ENCODE measurements at places on chromosomes 4 and X.
A peak's percentile ranks its signal among the peaks of the same experiment; 100 is the strongest.

DNA sequence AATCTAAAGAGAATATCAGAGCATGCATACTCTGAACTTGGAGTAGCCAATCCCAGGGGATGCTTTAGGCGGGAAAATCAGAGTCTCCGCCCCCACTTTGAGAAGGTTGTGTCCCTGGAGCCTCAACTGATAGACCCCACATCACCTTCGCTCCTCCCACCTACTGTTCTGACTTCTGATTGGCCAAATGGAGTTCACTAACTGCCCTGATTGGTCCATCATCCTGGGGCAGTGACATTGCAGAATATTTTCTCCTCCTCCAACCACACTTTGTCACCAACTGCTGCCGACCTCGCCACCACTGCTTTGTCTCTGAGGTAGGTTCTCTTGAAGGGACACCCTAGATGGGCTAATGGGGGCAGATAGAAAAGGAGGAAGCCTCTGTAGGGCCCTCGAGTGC, 22.7 kb upstream of the SPACA5B start:
- DNase-seq, result no peak

DNA sequence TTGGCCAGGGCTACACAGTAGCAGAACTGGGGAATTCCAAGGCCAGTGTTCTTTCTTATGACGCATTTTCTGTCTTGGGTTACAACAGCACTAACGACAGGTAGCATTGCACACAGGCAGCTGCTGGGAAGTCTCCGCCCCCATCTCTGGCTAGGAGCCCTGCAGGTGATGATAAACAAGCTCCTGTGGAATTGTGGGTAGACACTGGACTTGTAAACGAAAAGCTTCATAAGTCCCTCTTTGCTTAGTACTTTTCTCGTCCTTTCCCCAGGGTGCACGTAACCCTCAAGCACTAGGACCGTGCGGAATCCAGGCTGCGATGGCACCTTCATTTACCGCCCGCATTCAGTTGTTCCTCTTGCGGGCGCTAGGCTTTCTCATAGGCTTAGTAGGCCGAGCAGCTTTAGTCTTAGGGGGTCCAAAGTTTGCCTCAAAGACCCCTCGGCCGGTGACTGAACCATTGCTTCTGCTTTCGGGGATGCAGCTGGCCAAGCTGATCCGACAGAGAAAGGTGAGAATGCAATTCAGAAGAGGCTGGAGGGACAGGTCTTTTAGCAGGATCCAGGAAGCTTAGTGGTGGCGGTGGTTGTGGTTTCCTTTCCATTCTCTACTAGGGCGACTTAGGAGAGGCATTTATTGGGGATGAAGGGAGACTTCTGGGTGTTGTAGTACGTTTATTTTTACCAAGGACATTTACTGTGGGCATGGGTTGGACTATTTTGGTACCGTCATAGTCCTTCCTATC, at the start of gene FAAH2:
FAAH2 (plus strand) TSS at position 200 of the 745 bp plus-strand sequence; CDS start at position 320, 120 bp downstream.
- peak; percentile 19 for DNase-seq

GRCh38 chr4:46909078-46909477, at the start of gene COX7B2:
Gene COX7B2 (minus strand): TSS chr4:46909245. CDS start chr4:46735192, 174,053 bp downstream.
- no peak for DNase-seq

GRCh38 chrX:104488811-104489210, 77.2 kb upstream of the IL1RAPL2 start:
- DNase-seq, result no peak

DNA sequence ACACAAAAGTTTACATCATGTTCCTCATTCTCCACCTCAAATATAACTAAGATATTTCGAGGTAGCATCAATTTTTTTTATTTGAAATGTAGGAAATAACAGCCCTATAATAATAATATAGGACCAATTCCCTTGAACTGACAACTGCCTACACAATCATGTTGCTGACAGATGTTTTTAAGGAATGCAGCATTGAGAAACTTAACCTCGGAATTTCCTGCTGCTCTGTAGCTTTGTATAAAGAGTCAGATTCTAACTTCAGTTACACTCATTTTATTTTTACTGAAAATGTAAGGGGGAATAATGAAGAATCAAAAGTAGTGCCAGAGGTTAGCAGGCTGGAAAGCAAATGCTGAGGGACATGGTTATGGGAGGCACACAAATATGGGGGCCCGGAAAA, 235.8 kb downstream of the RBMX2 start:
- no peak for DNase-seq

DNA sequence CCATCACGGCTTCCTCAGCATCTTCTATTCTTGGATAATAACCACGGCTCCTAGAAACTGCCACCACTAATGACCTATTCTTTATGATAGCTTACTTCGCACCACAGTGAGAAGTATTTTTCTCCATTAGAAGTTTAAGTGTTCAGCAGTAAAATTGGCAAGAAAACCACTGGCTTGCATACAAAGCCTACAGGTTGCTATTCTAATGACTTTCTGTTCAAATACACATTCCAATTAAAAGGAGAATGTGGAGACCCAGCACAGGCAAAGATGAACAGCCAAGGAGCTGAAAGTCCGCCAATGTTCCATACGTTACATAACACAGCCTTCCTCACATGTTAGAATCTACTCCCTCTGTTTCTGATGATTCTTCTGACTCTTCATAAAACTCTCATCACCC, 875.0 kb upstream of the PRKX start:
- DNase-seq, result no peak

DNA sequence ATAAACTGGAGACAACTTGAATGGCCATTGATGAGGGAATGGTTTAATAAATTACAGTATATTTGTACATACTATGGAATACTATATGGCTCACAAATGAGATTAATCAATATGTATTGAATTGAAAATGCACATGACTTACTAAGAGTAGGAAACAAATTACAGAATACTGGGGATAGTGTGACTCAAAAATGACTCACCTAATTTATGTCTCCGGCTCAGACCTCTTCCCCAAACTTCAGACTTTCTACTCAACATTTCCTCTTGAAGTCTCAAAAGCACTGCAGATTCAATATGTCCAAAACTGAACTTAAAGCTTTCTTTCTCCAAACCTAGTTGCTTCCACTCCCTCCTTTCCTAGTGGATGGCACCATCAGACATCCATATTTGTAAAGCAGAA, 28.8 kb upstream of the GRIA3 start:
- DNase-seq, result no peak

DNA sequence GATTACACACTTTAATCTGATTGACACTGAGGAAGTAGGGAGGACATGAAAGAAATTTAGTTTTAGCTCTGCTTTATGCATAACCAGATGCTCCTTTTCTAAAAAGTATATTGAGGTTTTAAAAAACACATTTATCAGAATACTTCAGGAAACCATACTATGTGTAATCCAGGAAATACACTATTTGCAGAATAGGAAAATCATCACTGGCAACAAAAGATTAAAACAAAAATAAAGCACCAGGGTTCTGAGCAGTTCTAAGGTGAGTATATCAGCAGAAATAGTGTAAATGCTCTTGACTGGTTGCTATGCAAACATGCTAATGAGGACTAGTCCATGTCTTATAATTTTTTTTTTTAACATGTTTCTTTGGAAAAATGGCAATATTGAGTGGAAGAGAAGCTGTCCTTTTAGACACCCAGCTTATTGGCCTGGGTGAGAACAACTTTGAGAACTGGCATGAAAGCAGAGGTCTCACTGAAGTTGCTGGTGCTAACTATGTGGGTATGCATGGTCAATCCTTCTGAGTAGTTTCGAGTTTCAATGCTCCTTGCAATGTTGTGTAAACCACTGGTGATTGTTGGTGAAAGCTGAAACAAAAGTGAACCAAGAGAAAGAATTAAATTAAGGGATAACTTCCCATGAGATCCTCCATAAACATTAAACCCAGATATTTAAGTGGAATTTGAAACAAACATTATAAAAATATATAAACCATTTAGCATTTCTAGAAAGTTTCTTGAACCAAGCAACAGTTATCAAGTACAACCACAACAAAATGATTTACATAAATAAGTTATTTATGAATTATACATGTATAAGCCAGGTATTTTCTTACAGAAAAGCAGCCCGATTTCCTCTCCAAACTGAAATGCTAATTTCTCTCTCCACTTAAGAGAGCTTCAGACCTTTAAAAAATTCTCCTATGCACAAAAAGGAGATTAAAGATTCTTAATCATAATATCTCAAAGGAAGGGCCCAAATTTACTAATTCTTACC, 20.4 kb upstream of the SCD5 start:
- no peak for DNase-seq

- DNase-seq, result no peak
Measured at GRCh38 chr4:636628-637159, 11.3 kb downstream of the PDE6B start.

GRCh38 chrX:130139474-130140201, 26.0 kb downstream of the AIFM1 start:
- DNase-seq, result no peak

GRCh38 chr4:56434599-56435139, 746 bp downstream of the PPAT start:
- peak; percentile 40 for DNase-seq

GRCh38 chr4:10639100-10639499, 45.5 kb downstream of the CLNK start:
- DNase-seq, result no peak

DNA sequence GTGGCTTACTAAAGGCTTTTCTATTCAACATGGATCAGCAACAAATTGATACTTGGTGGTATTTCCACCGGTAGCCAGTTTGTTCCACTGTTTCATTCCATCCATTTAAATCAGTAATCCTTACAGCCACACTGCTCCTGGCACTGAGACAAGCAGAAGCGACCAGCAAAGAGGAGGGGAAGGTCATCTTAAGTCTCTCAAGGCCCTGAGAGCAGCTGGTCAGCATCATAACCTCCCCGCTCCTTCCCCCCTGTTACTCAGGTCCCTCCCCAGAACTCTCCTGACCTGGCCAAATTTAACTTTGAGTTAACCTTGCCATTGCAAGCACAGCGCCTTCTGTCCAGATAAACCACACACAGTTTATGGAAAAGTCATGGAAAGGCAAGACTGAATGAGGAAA, 331.3 kb upstream of the KLF3 start:
- DNase-seq, result no peak

- DNase-seq, result no peak
Measured at GRCh38 chrX:153878969-153879653, 6.9 kb downstream of the L1CAM start.

DNA sequence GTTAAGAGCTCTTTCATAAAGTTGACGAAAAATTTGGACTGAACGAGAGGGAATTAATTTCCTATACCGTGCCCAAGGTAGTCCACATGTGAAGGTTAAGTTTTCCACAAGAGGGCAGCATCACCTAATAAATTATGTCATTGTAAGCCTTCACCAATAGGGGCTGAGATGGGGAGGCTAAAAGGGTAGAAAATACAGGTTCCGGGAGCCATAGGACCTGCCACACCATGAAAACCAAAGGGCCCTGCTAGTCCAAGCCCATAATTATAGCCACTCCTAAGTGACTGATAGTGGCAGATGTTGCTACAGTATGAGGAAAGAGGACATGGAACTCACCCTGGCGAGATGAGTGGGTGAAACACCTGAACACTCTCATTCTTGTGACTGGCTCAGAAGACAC, 122.2 kb downstream of the SHROOM4 start:
- peak; percentile 21 for DNase-seq

GRCh38 chr4:176479767-176480166, 160.0 kb downstream of the SPCS3 start:
- no peak for DNase-seq

DNA sequence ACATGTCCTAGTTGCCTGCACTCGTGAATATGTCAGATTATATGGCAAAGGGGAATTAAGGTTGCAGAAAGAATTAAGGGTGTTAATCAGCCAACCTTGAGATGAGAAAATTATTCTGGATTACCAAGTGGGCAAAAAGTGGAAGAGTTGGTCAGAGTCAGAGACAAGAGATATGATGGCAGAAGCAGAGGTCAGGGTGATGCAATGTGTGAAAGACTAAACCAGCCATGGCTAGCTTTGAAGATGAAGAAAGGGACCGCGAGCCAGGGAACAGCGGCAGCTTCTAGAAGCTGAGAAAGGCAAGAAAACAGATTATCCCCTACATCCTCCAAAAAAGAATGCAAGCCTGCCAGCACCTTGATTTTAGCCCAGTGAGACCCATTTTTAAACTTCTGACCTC, 385.6 kb downstream of the HNRNPD start:
- DNase-seq, result no peak

DNA sequence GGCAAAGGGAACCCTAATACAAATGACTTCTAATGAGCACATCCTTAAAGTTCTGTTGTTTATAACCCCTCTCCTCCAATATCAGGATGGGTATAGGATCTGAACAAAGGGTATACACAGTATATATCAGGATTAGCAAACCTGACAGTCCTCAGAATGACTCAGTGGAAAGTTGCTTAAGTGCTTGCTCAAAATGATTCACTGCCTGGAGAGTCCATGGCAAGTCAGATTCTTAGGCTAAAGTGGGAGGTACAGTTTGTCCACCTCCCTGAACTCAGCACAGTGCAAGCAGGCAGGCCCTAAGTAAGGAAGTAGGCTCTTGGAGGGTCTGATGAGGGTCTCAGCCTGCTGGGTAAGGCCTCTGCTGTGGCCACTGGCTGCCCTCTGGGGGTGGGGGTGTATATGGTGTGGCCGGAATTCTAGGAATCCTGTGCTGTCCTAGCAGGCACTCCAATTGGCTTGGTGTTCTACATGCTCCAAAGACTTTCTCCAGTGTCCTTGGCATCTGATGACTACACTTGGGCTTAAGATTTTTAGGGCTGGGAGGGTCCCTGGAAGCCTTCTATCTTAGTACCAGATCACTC, 54.3 kb downstream of the CHRDL1 start:
- DNase-seq, result no peak

GRCh38 chr4:103324811-103325210, 126.7 kb upstream of the CENPE start:
- DNase-seq, result no peak

DNA sequence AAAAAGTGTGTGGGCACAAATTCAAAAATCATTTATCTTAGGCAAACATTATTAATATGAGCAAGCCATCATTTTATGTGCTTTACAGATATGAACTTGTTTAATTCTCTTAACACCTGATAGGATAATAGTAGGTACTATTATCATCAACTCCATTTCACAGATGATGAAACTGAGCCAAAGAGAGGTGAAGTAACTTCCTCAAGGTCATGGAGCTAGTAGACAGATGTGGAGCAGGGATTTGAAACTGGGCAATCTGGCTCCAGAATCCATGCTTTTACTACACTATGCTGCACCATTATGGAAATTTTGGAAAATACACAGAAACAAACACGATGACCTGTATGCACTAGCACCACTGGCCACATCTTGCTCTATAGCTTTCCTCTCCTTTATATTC, 1.0 kb upstream of the PIN4 start:
- DNase-seq, result no peak

- no peak for DNase-seq
Measured at GRCh38 chrX:77776659-77777058, 9.4 kb downstream of the ATRX start.
